ENCODE measurements at places on chromosomes 2 and 18. TPM values are rescaled to one million over a fixed set of nuclear protein-coding genes. Genes with fewer than 3 reads are reported as not detected.

CD8B2 gene
- not detected for total RNA-seq

MCM6 gene
- total RNA-seq = 22.5 TPM

LHCGR gene
- not detected for total RNA-seq

FSHR gene
- not detected for total RNA-seq

AQP12B gene
- total RNA-seq = not detected

OSR1 gene
- 1.3 TPM for total RNA-seq

NPPC gene
- 0.82 TPM for total RNA-seq

CLEC4F gene
- total RNA-seq = 0.18 TPM

IL1B gene
- total RNA-seq = 8.9 TPM

CCDC85A gene
- 8.0 TPM for total RNA-seq

DCAF17 gene
- 15.3 TPM for total RNA-seq

HAAO gene
- not detected for total RNA-seq

TMEM178A gene
- 1.9 TPM for total RNA-seq

RNF149 gene
- total RNA-seq = 66.2 TPM

FMNL2 gene
- total RNA-seq = 51.6 TPM

ESPNL gene
- 0.53 TPM for total RNA-seq

GALR1 gene
- total RNA-seq = not detected

FAM237A gene
- total RNA-seq = not detected

NBAS gene
- total RNA-seq = 56.7 TPM

RUFY4 gene
- total RNA-seq = not detected

CHRNA1 gene
- total RNA-seq = 1.9 TPM

TLX2 gene
- not detected for total RNA-seq

SH3RF3 gene
- 32.5 TPM for total RNA-seq

NLRC4 gene
- total RNA-seq = not detected

ANKZF1 gene
- total RNA-seq = 19.1 TPM

POLR1A gene
- 27.0 TPM for total RNA-seq

CIB4 gene
- total RNA-seq = not detected

SATB2 gene
- 5.0 TPM for total RNA-seq

LYG2 gene
- total RNA-seq = not detected

ZEB2 gene
- total RNA-seq = 28.2 TPM

STARD6 gene
- not detected for total RNA-seq

MLPH gene
- total RNA-seq = 27.2 TPM

CD28 gene
- 0.12 TPM for total RNA-seq

STK11IP gene
- total RNA-seq = 5.6 TPM

AQP12A gene
- total RNA-seq = not detected

LIMS2 gene
- total RNA-seq = 15.6 TPM

C2orf81 gene
- 0.34 TPM for total RNA-seq

LTBP1 gene
- 63.4 TPM for total RNA-seq

SCN7A gene
- not detected for total RNA-seq

RAMP1 gene
- total RNA-seq = not detected

FAM168B gene
- total RNA-seq = 145 TPM

DCC gene
- total RNA-seq = 0.06 TPM

MDH1B gene
- total RNA-seq = 0.12 TPM

LDLRAD4 gene
- total RNA-seq = 2.2 TPM

SPTBN1 gene
- 680 TPM for total RNA-seq
